ENCODE measurements at places on chromosomes 4 and X.

DNA sequence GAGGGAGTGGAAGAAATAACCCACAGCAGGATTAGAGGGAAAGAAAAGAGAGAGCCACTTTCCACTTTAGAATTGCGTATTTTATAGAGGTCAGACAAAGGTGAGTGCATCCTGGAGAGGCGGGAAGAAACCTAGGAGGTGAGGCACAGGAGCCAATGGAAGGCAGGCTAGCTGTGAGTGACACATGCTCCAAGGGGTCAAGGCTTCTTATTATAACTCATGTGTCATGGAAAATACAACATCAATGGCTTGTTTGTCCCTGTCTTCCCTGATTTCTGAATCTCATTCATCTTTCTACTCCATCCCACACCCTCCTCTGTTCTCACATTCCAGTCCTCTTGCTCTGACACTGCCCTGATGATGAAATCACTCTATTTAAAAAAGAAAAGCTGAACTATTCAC, 14.4 kb downstream of the ANXA3 start:
- DNase-seq, result no peak

DNA sequence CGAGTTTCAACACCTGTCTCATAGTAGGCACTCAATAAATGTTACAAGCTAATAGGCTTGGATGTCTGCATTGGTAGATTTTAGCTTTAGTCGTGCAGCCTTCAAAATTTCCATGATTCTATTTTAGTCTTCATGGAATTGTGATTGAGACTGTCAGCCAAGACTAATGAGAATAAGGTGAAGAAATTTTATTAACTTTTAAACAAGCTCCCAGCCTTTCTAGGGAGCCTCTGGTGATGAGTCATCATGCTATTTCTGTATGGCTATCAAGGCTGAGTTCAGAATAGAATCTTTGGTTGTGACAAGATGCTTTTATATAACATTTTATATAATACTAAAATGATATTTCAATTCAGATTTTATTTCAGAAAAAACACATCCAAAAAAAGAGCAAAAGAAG, 685.8 kb downstream of the GABRG1 start:
- DNase-seq, result no peak

DNA sequence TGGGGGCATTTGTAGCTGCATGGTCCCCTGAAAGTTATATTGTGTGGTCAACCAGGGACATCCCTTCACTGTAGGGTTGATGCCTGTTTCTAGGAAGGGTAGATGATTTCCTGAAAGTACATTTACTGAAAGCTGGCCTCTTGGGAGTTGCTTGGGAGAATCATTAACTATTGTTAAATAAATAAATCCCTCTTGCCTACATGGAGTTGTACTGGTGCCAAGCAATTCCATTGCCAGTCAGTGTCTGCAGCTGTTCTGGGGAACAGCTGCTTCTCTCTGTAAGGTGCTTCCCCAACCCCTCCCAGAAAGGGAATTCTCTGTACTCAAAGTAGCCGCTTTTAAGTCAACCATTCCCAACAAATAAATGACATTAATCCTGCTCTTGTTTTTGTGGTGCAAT, 51.1 kb downstream of the C4orf51 start:
- no peak for DNase-seq

GRCh38 chrX:39953879-39954278, 143.9 kb downstream of the BCOR start:
- no peak for DNase-seq

DNA sequence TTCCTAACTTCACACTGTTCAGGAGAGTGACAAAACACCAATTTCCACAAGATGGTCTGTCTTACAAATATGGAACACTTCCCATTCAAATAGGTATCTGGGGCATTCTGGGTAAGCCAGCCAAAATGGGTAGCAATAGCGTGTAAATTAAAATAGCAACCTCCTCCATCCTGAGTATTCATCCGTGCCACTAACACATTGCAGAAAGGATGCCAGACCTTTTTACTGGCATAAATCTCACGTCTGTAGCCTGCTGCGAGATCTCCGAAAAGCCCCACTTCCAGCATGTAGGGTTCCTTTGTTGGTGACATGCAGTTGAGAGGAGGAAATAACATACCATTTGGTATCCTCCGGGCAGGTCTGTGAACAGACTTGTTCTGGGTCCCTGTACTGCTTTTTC, 52.7 kb upstream of the RAI2 start:
- no peak for DNase-seq

- no peak for DNase-seq
Measured at GRCh38 chr4:73230865-73231517, 27.6 kb downstream of the ANKRD17 start.

GRCh38 chrX:103063191-103063845, 653 bp downstream of the BEX1 start:
- DNase-seq, result no peak

DNA sequence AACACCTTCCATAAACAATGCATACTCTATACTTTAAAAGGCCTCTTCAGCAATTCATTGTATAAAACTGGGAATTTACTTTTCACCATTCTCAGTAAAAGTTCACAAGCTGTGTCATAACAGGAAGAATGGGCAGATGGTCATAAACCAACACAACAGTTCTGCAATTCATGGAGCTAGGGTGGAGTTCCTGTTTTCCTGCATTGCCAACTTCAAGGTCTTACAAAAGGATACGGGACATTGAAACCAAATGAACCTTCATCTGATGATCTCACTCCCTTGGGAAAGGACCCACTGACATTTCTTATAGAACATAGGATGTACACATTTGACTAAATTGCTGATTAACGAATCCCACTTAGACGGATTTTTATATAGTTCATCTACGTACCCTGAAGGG, 4.1 kb downstream of the KDR start:
- DNase-seq, result no peak

DNA sequence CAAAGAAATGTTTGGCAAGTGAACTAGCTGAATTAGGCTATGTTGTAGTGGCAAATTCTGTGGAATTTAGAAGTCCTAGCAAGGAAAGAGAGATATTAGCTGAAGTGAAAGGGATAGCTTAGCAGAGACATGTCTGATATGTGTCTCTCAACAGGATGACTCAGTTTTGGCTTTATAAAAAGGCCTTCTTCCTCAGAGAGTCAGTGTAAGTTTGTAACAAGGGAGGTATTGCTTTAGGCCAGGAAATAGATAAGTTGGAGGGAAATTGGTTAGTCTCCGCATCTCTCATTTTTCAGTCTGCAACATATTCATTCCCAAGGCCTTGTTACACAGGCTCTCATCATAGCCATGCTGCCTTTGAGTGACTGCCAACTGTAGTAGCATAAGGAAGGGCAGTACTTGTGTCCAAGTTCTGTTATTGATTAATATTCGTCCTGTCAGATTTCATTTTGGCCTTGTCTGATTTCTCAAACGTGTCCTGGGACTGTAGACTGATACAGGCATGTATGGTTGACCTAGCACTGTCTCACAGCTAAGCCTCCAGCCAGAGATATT, 4.0 kb downstream of the TMEM164 start:
- no peak for DNase-seq

- no peak for DNase-seq
Measured at GRCh38 chr4:157964463-157964862, 208.4 kb downstream of the GASK1B start.

DNA sequence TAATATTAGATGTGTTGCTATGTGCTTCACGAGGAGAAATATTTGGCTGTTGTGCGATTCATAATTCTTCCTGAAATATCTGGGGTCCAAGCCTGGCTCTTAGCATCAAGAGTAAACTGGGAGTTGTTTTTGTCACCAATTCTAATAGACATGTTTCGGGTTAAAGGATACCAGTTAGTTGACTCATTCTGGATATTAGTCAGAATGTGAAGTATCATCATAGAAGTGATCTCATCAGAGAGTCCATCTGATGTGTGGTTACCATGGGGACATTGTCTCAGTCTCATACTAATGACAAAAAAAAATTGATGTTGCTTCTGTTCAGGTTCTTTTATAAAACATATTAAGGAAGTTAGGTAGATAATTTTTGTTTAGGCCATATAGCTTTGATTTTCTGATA, 57.2 kb upstream of the MTMR1 start:
- DNase-seq, result peak; percentile 24

DNA sequence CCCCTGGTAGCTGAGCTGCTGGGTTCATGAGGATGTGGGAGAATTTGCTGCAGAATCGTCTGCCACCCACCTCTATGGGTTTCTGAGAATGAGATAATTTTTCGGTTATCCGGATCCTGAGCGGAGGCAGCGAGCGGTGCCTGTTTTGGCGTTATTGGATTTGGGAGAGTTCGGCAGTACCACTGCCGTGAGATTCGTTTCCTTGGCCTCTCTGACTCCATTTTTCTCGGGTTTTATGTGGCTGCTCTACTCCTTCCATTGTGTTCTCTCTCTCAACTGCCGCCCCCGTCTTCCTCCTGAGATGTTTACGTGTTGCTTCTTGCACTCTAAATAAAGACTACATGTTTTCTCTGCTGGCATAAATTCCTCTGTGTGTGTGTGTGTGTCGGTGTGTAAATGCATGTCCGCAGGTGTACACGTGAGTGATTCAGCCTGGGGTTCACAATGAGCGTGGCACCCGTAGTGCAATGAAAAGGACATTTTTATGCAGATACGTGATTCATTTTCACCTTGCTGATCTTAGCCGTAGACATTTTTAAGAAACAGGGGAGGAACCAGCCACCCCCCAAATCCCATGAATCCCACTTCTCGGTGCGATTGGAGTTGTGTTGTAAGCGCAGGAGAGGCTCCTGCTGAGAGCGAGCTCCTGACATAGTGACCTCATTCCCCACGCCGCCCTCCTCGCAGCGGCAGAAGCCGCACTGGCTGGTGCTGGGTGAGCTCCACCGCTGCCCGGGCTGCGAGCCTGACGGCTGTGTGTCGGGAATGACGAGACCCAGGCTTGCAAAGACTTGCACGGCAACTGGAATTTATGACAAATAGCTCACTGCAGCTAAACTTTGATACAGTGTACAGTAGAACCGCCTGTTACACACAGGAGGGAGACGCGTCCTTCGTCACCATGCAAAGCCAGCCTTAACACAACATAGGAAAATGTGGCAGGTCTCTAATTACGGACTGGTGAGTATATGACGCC, 82.2 kb downstream of the STOX2 start:
- no peak for DNase-seq

GRCh38 chrX:137428221-137428661, 137.7 kb upstream of the ZIC3 start:
- no peak for DNase-seq

GRCh38 chr4:36274158-36274557, 7.3 kb upstream of the DTHD1 start:
- no peak for DNase-seq

DNA sequence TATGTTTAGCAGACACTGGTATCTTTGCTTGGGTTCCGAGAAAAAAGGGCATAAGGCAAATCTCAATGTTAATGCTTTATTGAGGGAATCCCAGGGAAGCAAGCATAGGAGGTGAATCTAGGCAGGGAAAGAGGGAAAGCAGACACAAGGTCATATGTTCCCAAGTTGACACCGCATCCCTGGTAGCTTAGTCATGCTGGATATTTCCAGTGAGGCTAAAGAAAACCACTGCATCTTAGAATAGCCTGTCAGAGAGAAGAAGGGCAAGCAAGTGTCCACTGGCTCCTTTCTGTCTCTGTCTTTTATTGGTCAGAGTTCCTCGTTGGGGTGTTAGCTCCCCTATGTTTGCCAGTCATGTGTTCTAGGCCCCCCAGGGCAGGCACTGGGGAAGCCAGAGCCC, 104.7 kb downstream of the NKX6-1 start:
- DNase-seq, result no peak

GRCh38 chr4:102230194-102230593, 115.1 kb downstream of the SLC39A8 start:
- no peak for DNase-seq

DNA sequence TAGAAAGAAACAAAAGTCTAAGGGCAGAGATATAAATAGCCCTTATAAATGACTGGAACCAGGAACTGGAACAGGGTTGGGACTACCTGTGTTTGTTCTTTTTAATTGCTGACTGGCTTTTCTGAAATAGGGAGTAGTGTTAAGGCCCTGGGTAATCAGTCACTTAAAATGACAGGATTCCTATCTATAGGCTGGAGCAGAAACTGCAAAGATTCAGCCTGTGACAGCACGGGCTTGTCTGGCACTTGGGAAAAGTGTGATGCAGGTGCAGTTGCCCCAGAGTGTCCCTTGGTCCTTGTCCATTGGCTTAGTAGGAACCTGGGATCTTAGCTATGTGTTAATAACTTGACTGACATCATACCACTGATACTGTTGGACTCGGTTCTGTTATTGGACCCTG, 14.7 kb upstream of the PLAC8 start:
- DNase-seq, result no peak

DNA sequence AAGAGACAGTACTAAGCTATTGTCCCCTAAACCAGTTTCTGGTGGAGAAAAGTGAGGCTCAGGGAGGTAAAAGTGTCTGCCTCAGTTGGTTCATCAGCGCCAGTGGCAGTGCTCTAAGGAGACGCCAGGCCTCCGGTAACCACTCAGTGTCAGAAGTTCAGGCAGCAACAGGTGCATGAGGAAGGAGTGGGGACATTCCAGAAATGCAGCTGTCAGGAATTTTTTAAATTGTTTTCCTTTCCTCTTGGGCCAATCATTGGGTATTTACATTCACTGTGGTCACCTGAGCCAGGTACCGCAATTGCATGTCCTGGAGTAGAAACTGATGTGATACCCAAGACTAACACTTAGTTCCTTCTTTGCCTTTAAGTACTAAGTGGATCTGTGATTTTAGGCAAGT, 40.2 kb upstream of the HS3ST1 start:
- DNase-seq, result no peak

DNA sequence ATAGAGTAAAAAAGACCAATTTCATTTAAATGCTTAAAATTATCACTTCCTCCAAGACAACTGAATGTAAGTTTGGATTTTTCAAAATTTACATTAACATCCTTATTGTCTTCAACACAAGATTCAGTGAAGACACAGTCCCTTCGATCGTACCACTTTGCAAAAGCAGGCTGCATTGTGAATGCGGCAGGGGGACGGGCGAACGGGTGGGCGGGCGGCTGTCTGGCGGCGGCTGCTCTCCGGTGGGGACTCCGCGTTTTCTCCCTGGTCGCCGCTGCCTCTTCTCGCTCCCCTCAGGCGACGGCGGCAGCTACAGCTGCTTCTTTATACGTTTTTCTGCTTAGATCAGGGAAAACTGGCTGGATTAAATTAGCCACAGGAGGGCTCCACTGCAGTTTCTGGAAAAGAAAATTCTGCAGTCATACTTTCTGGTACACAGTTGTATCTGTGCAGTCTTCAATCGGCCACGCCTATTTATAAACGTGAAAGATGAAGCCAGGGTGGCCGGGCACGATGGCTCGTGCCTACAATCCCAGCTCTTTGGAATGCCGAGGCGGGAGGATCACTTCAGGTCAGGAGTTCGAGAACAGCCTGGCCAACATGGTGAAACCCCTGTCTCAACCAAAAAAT, 33.9 kb upstream of the HPF1 start:
- DNase-seq, result peak; percentile 3

DNA sequence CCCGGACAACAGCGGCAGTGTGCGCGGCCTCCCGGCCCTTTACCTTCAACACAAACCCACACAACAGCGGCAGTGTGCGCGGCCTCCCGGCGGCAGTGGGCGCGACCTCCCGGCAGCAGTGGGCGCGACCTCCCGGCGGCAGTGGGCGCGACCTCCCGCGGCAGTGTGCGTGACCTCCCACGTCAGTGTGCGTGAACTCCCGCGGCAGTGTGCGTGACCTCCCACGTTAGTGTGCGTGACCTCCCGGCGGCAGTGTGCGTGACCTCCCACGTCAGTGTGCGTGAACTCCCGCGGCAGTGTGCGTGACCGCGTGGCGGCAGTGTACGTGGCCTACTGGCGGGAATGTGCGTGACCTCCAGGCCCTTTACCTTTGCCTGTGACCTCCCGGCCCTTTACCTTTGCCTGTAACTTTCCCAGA, 576.6 kb upstream of the FRG1 start:
- DNase-seq, result no peak

GRCh38 chrX:34826964-34827363, 115.6 kb upstream of the FAM47B start:
- DNase-seq, result no peak

All from SW 1271 (cell line).